Brain pericyte (primary cell): ENCODE measurements at places on chromosomes 5 and 9.

DNA sequence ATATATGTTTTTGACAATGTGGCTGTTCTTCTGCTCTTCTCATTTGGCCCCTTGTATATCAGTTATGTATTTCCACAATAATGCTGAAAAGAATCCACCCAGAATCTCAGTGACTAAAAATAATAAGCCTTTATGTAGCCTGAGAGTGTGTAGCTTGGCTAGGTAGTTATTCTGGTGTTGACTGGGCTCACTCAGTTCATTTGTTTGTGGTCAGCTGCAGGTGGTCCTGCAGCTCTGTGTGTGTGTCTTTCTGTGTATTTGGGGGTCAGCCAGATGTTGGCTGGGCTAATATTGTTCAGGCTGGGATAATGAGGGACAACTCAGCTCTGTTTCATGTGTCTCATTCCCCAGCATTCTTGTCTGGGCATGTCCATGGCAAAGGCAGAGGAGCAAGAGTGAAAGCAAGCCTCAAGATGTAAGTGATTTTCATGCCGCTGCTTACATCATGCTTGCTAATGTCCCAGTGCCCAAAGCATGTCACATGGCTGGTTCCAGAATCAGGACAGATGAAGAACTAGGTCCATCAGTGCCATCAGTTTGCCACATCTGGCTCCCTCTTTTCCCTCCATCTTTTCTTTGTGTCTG lies 162.8 kb downstream of the KCTD16 start:
- DNase-seq, result no peak

DNA sequence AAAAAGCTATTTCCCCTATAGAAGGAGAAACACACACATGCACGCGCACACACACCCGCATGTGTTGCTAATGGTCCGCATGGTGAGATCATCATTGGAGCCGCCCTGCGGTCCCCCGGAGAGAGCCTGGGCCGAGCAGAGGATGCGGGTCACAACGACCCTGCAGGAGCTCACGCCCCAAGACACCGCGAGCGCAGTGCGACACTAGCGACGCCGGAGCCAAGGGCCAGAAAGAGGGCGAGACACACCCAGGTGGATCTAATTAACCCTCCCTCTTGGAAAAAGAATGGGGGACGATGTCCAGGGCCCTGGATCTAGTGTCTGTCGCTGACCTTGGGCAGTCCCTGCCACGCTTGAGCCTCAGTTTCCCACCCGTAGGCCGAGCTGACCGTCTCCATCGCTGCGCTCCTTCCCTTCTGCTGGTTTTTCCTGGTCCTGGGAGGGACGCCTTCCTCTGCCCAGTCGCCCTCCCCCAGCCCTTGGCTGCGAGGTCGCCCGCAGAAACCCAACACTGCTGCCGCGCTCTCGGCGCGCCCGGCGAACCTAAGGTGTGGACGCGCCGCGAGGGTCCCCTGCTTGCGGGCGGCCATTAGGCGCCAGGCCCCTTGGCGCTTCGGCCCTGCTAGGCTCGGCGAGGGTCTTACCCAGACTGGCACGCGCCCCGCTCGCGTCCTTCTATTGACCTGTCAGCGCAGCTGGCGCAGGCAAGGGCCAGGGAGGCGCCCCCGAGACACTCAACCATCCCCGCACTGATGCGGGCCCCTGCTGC lies 47.5 kb upstream of the RNF20 start:
- DNase-seq, result no peak

GRCh38 chr9:105418588-105419500 lies 29.0 kb upstream of the FSD1L start:
- DNase-seq, result no peak

GRCh38 chr5:32233696-32234447 lies 59.8 kb upstream of the GOLPH3 start:
- DNase-seq, result peak; percentile 61

DNA sequence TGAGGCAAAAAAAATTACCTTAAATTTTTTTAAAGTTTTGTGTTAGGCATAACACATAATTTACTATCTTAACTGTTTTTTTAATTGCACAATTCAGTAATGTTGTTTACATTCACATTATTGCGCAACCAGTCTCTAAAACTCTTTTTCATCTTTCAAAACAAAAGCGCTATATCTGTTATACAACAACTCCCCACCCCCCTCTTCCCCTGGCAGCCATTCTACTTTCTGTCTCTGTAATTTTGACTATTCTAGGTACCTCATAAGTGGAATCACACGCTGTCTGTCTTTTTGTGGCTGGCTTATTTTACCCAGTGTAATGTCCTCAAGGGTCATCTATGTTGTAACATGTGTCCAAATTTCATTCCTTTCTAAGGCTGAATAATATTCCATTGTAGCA lies 241.5 kb upstream of the DMRT1 start:
- no peak for DNase-seq

DNA sequence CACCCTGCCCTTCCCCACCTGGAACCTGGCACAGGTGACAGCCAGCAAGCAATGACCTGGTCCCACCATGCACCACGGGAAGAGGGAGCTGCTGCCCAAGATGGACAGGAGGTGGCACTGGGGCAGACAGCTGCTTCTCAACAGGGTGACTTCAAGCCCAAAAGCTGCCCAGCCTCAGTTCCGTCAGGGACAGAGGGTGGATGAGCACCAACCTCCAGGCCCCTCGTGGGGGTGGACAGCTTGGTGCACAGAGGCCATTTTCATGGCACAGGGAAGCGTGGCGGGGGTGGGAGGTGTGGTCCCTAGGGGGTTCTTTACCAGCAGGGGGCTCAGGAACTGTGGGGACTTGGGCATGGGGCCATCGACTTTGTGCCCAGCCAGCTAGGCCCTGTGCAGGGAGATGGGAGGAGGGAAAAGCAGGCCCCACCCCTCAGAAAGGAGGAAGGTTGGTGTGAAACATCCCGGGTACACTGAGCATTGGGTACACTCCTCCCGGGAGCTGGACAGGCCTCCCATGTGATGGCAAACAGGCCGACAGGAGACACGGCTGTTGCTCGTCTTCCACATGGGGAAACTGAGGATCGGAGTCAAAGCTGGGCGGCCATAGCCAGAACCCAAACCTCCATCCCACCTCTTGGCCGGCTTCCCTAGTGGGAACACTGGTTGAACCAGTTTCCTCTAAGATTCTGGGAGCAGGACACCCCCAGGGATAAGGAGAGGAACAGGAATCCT lies 1.9 kb downstream of the CEL start:
- DNase-seq, result no peak

- DNase-seq, result no peak
These were observed 96.4 kb downstream of the RFK start for GRCh38 chr9:76297721-76298239.

DNA sequence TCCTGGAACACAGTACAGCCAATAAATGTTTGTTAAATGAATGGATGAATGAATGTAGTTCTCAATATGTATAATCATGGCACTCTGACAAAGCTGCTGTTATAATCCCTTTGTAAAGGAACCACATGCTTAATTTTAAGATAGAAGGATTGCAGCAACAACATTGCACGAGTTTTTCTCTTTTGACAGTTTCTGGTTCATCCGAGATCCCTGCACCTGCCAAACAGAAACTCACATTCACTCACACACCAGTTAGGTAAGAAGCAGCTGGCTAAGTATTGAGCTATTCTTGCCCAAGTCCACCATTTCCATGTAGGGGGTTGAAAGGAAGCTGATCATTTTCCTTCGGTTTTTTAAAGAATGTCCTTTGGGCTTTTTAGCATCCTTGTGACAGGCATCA lies 133.7 kb upstream of the MAP1B start:
- no peak for DNase-seq

- DNase-seq, result no peak
These were observed 6.3 kb downstream of the TESK1 start for GRCh38 chr9:35611230-35611797.

DNA sequence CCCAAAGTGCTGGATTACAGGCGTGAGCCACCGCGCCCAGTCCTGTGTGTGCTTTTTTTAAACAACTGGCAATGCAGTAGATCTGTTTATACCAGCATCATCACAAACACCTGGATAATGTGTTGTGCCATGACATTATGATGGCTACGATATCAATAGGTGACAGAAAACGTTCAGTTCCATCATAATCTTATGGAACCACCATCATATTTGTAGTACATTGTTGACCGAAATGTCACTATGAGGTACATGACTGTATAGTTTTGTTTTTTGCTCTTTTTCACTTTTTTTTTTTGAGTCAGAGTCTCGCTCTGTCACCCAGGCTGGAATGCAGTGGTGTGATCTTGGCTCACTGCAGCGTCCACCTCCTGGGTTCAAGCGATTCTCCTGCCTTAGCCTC lies 24.4 kb downstream of the ANKRD55 start:
- no peak for DNase-seq

GRCh38 chr5:140549237-140550144 lies 2.0 kb downstream of the EIF4EBP3 start:
- DNase-seq, result no peak

DNA sequence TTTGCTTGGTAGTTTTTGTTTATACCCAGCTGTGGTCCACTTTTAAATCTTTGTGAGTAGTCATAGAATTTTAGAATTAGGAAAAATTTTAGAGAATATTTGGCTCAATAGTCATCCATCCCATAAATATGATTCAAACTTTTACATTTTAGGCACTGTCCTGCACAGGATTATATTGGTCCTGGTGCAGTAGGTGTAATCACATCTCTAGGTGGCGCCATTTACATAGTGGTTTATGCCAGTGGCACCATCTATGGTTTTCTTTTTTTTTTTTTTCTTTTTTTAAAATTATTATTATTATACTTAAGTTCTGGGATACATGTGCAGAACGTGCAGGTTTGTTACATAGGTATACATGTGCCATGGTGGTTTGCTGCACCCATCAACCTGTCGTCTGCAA lies 260.7 kb upstream of the KCNN2 start:
- DNase-seq, result no peak

- no peak for DNase-seq
These were observed 20.3 kb downstream of the QSOX2 start for GRCh38 chr9:136225366-136225747.

- no peak for DNase-seq
These were observed 110.8 kb downstream of the LHX2 start for GRCh38 chr9:124122321-124122720.

GRCh38 chr5:116382032-116382873 lies 192.4 kb downstream of the SEMA6A start:
- DNase-seq, result no peak

DNA sequence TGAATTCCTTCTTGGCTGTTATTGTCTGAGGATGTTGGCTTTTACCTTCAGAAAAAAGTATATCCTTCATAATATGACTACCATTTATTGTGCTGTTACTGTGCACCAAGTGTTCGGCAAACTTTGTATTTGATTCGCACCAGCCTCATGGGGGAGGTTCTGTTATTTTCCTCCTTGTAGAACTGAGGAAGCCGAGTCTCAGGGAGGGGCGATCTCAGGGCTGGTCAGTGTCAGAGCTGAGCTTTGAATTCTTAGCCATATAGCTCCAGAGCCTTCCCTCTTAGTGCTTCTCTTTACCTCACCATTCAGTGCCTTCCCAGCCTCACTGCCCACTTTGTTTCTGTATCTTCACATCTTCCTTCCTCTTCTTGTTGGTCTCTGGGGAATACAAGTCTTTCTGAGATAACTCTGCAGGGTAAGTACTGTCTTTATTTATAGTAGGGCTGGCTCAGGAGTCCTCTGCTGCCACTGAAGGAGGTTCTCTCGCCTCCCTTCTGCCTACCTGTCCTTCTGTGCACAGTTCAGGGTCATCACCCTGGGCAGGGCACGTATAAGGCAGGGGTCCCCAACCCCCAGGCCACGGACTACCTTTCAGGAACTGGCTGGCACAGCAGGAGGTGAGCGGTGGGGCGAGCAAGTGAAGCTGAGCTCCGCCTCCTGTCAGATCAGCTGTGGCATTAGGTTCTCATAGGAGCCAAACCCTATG lies 48.4 kb downstream of the GALNT10 start:
- no peak for DNase-seq

DNA sequence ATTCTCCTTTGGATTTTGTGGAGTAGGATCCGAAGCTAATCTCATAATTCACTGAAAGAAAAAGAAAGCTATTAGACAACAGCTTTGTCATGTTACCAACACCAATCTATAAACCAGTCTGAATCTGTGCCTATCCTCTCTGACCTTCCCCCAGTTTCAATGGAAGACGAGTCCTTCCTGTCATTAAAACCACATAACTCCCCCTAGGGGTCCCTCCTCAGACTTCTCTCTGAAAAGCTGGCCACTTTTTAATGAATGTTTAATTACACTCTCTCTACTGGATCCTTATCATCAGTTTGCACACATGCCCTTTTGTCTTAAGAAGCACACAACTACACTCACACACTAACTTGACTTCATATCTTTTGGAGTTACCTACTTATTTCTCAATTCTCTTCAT lies 98.0 kb upstream of the TSLP start:
- DNase-seq, result no peak

DNA sequence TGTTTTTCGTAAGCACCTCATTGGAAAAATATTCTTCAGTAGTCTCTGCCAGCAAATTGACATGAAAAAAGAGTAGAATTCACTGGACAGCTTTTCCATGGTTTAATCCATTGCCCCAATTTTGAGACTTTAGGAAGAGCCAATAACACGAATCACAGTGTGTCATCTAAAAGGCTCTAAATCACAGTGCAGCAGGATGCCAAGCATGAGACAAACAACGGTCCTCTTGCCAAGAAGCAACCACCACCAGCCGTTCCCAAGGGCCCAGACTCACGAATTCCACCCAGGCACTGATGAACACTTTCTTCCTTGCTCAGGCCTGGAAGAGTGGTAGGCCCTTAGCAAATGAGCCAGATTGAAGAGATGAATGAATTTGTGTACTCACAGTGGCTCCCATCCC lies 18.3 kb upstream of the IRX4 start:
- DNase-seq, result no peak

- no peak for DNase-seq
These were observed 6.9 kb downstream of the FAM174A start for GRCh38 chr5:100542086-100542485.

- DNase-seq, result no peak
These were observed 69.7 kb upstream of the APC start for GRCh38 chr5:112668016-112668415.

GRCh38 chr9:109403766-109404320 lies 83.0 kb upstream of the EPB41L4B start:
- DNase-seq, result no peak

DNA sequence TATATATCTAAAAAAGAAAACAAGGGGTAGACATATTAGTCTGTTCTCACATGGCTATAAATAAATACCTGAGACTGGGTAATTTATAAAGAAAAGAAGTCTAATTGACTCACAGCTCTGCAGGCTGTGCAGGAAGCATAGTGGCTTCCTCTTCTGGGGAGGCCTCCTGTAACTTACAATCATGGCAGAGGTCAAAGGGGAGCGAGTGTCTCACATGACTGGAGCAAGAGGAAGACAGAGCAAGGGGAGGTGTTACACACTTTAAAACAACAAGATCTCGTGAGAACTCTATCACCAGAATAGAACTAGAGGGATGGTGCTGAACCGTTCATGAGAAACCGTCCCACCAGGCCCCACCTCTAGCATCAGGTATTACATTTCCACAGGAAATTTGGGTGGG lies 616.8 kb downstream of the TLE4 start:
- DNase-seq, result no peak

GRCh38 chr5:3056866-3057265 lies 305.4 kb upstream of the IRX2 start:
- DNase-seq, result no peak

- DNase-seq, result no peak
These were observed 616.3 kb upstream of the KLF4 start for GRCh38 chr9:108105885-108106284.

- DNase-seq, result no peak
These were observed 683 bp downstream of the DBN1 start for GRCh38 chr5:177472460-177473442.

- DNase-seq, result no peak
These were observed 2.7 kb downstream of the RABEPK start for GRCh38 chr9:125202846-125203618.
